Heart right ventricle (tissue), 16 donors: ENCODE measurements at places on chromosomes 12 and 14.

GRCh38 chr14:68744613-68745012 lies 48.3 kb downstream of the ZFP36L1 start:
- no peak for DNase-seq

DNA sequence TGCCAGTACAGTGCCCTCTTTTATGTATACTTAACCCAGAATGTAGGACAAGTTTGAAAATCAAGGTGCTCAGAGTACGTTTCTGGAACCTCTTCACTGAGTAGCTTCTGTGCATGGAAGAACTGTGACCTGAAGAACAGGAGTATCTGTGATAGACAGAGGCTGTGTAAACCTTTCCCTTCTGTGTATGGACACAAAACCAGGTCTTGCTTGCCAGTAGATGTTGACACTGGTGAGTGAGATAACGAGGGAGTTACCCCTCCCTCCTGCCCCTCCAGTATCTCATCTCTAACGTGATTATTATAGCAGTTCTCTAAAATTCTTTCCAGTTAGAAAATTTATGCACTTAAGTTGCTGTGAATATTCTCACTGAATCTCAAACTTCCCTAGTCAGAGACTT lies 170.8 kb downstream of the RPL10L start:
- DNase-seq: no peak

- no peak for DNase-seq
Measured at GRCh38 chr14:42710071-42710470, 1103.4 kb downstream of the LRFN5 start.

GRCh38 chr12:131218923-131219669 lies 265.4 kb downstream of the ADGRD1 start:
- DNase-seq: no peak
